Nephron progenitor cell (in vitro differentiated cells): ENCODE measurements at places on chromosomes 11 and 22.

GRCh38 chr11:45252134-45252856 lies 33.8 kb downstream of the SYT13 start:
- DNase-seq = peak; percentile 83

- DNase-seq = no peak
Observed at GRCh38 chr11:74008373-74009229, at the start of gene UCP3. TSS of gene UCP3 (minus strand) at chr11:74009085. CDS start at chr11:74007042, 2,043 bp downstream.

GRCh38 chr11:86933891-86934581 lies 21.2 kb downstream of the FZD4 start:
- DNase-seq = no peak

DNA sequence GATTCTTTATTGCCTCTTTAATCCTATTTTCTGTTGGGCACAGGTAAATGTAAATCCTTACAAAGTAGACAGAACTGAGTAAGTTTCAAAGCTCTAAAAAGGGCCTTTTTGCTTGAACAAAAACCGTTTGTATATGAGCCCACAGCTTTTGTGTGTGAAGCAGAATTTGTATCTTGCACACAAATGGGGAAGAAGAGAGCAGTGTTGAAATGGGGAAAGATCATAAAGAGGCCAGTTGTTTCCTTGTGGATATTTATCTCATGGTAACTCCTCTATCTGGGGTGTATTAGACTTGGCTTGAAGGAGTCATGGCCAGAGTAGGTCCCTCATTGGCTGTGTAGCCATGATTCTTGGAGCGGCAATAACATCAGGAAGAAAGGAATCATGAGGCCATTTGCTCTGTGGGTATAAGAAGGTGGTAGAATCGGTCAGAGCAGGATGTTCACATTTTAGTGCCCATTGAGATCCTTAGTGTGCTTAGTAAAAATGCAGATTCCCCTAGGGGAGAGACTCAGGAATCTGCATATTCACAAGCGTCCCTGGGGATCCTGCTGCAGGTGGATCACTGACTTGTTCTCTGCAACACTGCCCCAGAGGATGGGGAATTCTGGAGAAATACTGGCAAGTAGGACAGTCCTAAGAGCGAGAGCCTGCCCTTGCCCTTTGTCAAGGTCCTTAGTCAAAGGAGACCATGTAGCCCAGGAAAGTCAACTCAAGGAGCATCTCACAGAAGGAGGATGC lies 126.5 kb downstream of the LDLRAD3 start:
- no peak for DNase-seq

DNA sequence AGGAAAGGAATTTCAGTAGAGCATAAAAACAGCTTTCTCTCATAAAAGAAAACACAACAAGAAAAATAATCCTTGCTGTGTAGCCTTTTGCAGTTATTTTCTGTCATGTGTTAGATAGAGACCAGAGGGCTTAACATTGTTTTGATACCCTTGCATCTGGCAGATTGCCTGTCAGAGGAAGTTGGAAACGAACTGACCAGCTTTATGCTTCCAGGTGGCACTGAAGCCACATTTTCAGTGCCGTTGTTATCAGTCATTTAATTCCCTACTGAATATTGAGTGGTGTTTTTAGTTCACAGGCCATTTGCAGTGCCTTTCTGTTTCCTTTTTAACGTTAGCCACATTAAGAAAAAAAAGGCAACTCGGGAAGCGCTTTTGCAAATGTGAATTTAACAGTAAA lies 21.5 kb upstream of the RAG2 start:
- DNase-seq = no peak

DNA sequence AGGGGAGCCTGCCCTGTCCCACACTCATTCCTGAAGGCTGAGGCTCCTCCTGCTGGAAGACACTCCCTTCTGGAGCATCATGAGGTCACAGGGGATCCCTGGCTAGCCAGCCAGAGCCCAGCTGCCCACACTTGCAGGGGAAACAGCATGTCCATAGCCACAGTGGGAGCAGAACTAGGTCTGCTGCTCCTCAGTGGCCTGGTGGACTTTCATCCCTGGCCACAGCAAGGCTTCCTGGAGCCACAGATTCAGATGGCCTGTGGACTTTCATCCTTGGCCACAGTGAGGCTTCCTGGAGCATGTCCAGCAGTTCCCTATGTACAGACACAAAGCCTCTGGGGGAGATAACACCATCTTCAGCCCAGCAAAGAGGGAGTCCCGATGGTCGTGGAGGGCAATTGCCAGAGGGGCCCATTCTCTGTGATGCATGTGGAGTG lies 5.9 kb upstream of the APOL6 start:
- no peak for DNase-seq

DNA sequence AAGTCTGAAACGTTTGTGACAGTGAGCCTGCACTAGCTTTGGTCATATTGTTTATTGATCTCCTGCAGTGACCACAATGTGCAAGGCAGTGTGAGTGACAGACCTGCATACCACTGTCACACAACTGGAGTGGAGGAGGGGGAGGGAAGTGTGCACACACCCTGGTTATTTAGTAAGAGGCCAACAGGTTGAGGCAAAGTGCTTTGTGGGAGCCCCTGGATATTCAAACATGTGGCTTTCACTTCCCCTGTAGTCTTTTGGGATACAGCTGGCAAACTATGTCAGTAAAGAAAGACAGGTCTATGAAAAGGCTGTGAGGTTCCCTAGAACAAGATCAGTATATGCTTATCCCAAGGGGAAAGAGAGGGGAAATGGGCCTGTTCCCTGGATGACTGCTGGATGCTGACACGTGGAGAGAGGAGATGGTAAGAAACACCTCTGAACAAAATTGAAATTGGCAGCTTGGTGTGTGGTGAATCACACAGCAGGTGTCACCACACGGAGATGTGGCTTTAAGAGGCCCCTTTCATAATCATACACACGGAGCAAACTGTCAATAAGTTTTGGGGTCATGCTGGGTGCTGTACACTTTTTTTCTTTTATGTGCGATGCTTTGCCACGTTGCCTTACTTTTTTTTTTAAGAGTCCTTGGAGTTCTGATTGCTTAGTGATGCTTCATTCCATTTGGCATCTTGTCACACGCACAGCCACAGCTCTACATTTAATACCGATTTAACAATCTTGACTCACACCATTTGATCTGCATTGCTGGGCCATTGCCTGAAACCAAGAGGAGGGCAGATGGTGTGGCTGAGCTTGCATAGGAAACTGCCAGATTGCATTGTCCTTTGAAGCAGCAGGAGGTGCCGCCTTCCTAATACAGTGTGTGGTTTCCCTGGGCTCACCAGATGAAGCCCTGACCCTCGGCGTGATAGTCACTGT lies 11.3 kb downstream of the OSBP2 start:
- DNase-seq = no peak

DNA sequence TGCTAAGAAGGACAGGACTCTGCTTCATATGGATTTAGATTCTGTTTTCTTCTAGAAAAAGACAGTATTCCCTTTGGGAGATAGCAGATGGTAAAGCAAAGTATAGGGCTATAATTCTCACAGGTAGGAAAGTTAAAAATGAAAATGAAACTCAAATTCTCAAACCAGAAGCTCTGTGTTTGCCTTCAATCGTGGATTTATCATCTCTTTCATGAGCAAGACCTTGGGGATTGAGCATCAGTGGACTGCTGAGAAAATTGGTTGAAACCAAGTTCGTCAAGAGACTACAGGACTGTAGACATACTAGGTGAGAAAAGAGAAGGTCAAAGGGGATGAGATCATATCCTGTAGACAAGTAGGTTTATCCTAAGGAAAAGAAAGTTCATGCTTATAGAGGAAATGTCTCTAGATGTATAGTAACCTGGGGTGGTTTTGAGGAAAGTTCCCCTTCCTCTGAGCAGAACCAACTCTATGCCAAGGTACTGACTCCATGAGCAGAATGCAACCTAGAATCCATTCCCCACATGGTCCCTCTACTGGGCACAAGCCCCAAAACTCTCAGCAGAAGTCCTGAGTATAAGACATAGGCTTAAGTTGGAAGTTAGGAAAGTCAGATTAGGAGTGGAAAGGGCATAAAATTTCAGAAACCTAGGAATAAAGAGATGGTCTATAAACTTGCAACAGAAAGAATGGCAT lies 46.5 kb downstream of the SLC5A12 start:
- no peak for DNase-seq

DNA sequence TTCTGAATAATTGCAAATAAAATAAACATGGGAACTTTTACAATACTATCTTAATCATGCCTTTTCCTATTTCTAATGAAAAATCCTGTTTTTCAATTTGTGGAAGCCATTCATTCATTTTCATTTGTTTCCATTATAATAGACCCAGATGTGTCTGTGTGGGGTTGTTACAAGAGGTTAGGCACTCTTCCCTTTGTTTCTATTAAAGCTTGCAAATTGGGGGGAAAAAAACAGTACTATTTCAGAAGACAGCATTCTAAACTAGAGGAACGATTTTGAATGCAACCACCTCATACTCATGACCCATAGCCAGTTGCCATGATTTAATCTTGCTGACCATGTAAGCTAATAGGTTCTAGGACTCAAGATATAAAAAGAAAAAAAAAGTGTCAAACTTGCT lies 175.5 kb downstream of the SOX6 start:
- no peak for DNase-seq

DNA sequence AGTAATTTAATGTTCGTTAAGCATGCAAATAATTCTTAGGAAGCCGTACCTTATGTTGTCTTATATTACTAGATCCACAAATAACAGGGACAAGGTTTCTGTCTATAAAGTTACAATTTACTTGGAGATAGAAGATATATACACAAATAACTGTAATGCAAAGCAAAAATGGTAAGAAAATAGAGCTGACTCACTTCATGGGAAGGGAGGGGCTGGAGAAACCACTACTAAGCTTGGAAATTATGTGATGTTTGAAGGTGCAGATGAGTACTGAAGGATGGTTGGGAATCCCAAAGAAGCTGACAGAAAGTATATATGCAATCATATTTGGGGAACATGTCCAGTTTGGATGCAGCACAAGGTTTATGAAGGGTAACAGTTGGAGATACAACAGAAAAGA lies 4.0 kb downstream of the NPAT start:
- no peak for DNase-seq

DNA sequence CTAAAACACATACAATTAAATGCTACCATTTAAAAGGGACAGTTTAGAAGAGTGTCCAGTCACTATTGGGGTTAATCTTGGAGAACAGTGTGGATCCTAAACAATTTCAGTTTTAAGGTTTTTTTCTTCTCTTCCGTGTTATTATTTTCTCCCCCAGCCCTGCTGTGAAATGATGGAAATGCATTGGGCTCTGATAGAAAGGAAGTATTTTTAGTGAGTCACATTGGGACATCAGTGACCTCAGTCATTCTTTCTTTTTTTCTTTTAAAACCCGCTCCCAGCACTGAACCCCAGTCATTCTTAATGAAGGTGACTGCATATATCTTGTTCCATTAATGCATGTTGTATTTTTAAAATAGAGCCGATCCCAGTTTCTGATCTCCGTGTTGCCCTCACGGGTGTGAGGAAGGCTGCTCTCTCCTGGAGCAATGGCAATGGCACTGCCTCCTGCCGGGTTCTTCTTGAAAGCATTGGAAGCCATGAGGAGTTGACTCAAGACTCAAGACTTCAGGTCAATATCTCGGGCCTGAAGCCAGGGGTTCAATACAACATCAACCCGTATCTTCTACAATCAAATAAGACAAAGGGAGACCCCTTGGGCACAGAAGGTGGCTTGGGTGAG lies 93.2 kb upstream of the OR4B1 start:
- DNase-seq = no peak

GRCh38 chr11:21110415-21110814 lies 441.0 kb downstream of the NELL1 start:
- no peak for DNase-seq

DNA sequence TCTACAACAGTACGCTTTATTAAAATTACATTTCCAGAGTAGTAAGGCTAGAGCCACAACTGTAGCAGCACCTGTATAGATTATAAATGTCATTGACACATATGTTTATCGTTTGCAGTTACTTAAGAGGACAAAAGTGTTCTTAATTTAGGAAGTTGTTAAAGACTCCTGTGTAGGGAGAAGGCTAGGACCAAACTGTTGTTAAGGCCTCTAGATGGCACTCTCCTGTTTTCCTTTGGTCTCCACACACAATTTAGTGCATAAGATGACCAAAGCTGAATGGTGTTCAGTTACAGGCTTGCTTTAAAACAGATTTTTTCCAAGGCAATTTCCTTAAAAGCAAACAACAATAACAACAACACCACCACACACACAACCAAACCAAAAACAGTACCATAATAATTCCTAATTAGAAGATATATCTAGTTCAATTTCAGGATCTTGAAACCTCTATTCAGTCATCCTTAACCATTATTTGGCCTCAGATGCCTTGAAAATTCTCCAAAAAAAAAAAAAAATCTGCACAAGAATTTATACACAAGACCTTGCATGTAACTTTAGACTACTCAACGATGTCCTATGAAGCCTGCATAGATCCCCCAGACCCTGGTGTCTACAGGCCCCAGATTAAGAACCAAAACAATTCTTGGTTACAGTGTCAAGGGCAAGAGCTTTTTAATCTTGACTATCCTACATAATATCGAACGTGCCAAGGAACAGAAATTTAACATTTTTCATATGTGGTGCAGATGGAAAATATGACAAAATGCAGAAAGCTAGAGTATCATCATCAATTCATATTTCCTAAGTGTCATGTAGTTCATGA lies 42.6 kb upstream of the APOA1 start:
- peak; percentile 10 for DNase-seq

DNA sequence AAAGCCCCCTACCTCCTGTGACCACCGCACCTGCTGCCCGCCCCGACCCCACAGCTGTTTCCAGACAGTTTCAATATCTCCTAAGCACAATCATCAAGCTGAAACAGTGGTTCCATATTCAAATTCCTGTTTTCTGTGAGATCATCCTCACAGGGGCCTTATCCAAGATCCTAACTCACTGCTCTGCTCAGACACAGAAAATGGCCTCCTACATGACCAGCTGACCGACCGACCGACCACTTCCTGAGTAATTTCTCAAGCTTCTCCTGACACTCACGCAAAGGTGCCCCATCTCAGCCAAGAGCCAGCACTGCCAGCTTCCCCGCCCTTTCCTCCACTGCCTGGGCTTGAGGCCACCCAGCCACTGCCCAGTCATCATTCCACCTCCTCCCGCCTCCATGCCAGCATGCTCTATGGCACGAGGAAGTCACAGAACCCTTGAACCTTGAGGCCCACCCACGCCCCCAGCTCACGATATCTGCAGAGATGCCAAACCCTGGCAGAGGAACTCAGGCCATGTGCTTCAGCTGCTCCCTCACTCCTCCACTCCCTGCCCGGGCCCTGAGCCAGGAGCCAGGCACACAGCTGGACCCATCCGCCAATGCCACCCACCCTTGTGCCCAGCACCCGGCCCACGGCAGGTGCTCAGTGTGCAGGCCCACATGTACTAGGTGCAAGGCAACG lies 14.0 kb downstream of the KIAA0930 start:
- DNase-seq = no peak
